ENCODE measurements at places on chromosomes 7 and 10.
A peak's percentile ranks its signal among the peaks of the same experiment; 100 is the strongest.

DNA sequence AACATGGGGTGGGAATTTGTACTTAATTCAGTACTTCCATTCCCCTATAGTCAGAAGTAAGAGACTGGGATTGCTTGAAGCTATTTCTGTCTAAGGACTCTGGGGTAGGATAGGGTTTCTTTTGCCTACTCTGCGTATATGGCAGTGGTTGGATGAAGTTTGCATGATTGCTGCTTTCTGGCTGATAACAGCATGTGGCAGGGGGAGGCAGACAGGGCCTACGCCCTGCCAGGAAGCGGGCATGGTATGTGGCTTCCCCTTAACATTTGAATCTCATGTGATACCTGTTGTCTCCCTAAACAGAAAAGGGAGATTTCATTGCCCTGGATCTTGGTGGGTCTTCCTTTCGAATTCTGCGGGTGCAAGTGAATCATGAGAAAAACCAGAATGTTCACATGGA is 57.1 kb downstream of the TACR2 start:
- no peak for DNase-seq

DNA sequence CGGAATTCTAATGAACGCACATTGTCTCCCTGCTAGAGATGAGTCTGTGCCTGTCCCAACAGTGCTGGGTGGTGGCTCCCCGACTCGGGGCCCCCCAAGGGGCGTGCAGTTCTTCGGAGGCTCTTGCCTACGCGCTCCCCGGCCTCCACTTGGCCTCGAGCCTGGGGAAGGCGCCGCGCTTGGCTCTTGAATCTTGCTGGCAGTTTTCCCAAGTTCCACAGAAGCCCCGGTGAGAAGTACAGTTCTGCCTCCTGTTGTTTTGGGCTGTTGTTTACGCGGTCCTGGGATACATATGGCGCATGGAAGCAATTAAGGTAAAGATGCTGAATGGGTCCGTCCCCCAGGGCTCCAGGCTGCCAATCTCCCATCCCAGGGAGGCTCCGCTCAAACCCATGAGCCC is 32.6 kb upstream of the UNCX start:
- no peak for DNase-seq

GRCh38 chr7:620056-620455 is 100.4 kb upstream of the PDGFA start:
- DNase-seq: no peak

GRCh38 chr10:124798364-124798763 is 3.3 kb upstream of the ABRAXAS2 start:
- DNase-seq: no peak

DNA sequence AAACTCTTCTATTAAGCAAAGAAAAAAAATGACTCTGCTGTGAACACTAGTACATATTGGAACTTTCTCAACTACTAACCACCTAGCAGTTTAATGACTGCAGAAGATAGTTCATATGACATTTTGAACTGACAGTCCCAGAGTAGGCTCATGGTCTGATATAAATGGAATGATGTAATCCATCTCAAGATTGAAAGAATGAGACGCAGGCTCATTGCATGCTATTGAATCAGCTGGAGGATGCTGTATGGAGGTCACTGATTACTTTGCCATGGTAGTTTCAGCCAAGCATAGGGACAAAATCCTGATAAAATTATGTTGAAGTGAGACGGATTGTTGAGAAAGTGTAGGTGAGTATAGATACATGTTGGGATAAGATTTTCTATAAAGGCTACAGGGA is 217.6 kb upstream of the SEMA3E start:
- no peak for DNase-seq

GRCh38 chr7:87129332-87129731 is 22.9 kb upstream of the DMTF1 start:
- no peak for DNase-seq

DNA sequence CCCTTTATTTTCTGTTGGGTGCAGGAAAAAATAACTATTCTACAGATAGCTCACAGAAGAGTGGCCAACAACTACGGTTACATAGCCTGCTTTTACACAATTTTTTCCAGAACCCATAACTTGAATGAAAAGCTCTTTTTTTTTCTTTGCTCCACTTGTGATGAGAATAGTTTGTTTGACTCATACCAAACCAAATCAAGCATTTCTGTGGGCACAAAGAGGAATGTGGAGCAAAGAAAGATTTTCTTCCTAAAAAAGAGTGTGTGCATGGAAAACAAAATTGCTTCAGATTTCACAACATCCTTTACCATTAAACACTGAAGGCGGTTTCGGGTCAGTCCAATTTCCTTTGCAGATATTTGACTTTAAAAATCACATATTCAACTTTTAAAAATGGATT is 54.8 kb upstream of the RAB11FIP2 start:
- DNase-seq: no peak

DNA sequence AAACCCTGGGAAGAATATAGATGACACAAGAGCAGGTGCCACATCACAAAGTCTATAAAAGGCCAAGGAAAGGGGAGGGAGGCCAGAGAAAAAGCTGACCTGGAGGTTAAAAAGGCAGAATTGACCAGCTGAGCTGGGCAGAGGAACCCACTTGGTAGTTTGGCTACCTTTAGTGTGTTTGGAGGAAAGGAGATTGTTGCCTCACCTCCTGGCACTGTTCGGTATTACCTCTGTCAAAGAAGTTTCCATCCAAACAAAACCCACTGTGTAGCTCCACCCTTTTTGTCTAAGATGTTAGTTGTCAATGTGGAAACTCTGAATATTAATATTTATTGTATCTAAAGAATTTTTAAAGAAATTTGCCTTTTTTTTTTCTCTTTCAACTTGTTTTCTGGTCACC is 23.4 kb downstream of the ENTPD7 start:
- peak; percentile 9 for DNase-seq

GRCh38 chr10:62224606-62225005 is 44.0 kb downstream of the RTKN2 start:
- DNase-seq: peak; percentile 40

DNA sequence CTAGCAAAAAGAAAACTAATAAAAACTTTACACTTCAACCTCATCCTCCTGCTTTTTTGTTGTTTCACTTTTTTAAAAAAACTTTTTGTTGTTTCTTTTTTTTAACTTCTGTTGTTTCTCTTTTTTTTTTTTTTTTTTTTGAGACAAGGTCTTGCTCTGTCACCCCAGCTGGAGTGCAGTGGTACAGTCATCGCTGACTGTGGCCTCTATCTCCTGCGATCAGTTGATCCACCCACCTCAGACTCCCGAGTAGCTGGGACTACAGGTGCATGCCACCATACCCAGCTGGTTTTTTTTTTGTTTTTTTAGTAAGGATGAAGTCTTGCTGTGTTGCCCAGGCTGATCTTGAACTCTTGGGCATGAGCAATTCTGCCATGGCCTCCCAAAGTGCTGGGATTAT is 58.0 kb upstream of the HELLS start:
- no peak for DNase-seq

- no peak for DNase-seq
These were observed 2.6 kb upstream of the RASSF4 start for GRCh38 chr10:44956717-44957706.

- DNase-seq: no peak
These were observed 133.4 kb upstream of the CSTF2T start for GRCh38 chr10:51832652-51833383.

- DNase-seq: no peak
These were observed 77.6 kb downstream of the CLRN3 start for GRCh38 chr10:127815147-127815546.

DNA sequence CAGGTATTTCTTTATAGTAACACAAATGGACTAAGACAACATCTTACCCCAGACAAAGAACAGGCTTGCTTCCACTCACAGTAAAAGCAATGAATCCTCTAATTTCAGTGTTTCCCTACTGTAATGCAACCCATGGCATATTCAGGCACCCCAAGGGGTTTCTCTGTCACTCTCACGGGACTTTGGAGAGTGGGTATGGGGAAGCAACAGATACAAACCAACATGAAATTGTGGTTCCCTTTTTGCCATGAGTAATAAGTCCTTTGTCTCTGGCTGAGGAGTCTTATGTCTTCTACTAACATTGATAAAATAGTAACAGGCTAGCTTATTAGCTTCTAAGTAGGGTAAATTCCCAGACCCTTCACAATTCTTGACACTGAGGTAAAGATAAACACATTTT is 51.4 kb upstream of the AOAH start:
- no peak for DNase-seq

- DNase-seq: no peak
These were observed 10.4 kb upstream of the ITGB8 start for GRCh38 chr7:20320322-20320721.

DNA sequence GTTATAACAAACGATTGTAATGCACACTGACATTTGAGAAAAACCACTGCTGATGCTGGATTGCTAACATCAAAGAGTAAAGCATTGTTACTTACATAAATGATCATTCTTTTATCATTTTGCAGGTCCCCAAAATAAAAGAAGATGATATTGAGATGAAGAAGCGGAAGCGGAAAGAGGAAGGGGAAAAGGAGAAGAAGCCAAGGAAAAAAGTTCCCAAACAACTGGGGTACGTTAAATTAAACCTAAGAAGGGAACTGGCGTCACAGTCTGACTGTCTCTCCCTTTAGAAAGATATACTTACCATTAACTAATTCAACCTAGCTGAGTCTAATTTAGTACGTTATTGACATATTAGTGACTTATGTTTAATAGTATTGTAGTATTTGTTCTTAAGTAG is 28.1 kb downstream of the UBN2 start:
- DNase-seq: no peak

All from ELF-1 (cell line).